ENCODE measurements at places on chromosomes 4 and X. TPM values are rescaled to one million over a fixed set of nuclear protein-coding genes. Genes with fewer than 3 reads are reported as not detected.

ARSD gene
- total RNA-seq: 69.7 TPM

KCND1 gene
- total RNA-seq: 3.0 TPM

SERPINA7 gene
- total RNA-seq: not detected

GRCh38 chr4:86108834-86109233 is 251.0 kb downstream of the MAPK10 start:
- no peak for DNase-seq

PGAM4 gene
- total RNA-seq: not detected

IDS gene
- 120 TPM for total RNA-seq

All from hematopoietic multipotent progenitor cell (in vitro differentiated cells).